ENCODE measurements at places on chromosomes 2 and 18. TPM values are rescaled to one million over a fixed set of nuclear protein-coding genes. Genes with fewer than 3 reads are reported as not detected.

The DSG4 gene
- not detected for total RNA-seq

The TMEM185B gene
- 29.0 TPM for total RNA-seq

The PROM2 gene
- 4.0 TPM for total RNA-seq

The CNGA3 gene
- total RNA-seq = not detected

The GAL3ST2 gene
- 0.37 TPM for total RNA-seq

The MOGAT1 gene
- total RNA-seq = not detected

The MARCO gene
- total RNA-seq = not detected

The SP9 gene
- not detected for total RNA-seq

The CFAP65 gene
- 0.18 TPM for total RNA-seq

The POTEJ gene
- not detected for total RNA-seq

The RGPD3 gene
- 0.22 TPM for total RNA-seq
